Vagina (tissue), 2 donors: ENCODE measurements at places on chromosomes 12 and 14.
A peak's percentile ranks its signal among the peaks of the same experiment; 100 is the strongest.

GRCh38 chr14:95188380-95188779 lies 31.1 kb upstream of the DICER1 start:
- DNase-seq: no peak

GRCh38 chr12:47280543-47281300 lies 201.0 kb upstream of the AMIGO2 start:
- no peak for DNase-seq

DNA sequence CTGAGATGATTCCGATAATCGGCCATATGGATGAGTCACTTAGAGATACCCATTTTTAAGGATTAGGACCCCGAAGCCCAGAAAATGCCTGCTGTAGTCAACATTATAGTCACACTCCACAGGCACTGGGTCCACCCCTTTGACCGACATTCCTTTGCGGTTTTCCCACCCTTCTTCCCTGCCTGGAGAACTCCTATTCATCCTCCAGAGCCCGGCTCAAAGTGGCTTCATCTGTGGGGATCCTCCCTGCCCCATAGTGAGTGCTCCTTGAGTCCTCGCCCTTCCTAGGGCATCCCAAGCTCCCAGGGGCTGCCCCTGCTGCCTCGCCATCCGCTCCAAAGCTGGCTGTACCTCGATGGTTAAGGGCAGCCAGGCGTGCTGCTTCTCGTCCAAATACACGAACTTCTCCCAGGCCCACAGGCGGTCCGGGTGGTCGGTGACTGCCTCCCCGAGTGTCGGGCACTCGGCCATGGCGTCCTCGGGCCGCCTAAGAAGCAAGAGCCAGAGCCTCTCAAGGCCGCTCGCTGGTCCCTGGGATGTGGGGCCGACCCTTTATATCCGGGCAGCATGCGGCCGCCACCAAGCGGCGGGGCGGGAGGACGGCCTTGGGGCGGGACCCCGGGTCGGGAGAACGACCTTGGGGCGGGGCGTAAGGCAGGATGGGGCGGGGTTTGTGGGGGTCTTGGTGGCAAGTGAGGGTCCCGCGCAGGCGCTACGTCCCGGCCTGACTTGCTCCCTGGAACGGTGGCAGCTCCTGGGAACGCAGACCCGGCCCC lies at the start of gene TCL1A:
Gene TCL1A (minus strand): TSS at position 530 of the 776 bp plus-strand sequence. CDS start 59 bp downstream, at position 471.
- no peak for DNase-seq

- no peak for DNase-seq
These were observed 10.2 kb downstream of the RCOR1 start for GRCh38 chr14:102602421-102603292.

GRCh38 chr12:68121143-68121542 lies 38.4 kb downstream of the IFNG start:
- DNase-seq: no peak

GRCh38 chr12:55058082-55058481 lies 38.3 kb downstream of the NEUROD4 start:
- DNase-seq: no peak

DNA sequence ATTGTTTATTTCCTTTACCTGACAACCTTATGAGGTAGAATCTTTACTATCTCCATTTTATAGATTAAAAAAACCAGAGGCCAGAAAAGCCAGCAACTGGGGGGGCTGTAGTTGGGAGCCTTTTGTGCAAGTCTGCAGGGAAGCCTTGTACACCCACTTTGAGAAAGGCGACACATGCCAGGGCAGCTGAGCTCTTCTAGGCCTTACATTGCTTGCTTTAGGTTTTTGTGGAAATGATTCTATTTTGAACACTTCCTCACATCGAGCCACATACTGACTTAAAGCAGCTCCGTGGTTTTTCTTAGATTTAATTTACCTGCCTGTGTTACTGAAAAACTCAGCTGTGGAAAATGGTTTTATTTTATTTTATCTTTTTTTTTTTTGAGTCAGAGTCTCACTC lies 34.6 kb downstream of the EP400 start:
- DNase-seq: no peak

DNA sequence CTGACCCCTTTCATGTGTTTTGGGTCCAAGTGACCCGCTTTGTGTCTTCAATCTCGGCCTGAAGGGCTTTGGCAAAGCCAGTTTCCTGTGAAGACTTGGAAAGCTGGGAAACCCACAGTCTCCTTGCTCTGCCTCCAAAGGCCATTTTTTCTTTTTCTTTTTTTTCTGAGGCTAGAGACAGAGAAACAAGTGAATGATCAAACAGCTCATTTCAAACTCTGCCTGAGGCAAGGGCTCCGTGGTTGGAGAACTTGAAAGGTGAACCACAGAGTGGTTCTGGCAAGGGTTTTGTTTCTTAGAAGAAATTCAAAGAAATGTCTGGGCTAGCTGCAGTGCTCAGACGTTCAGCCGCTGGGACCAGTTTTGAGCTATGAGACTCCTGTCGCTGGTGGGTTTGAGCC lies 62.7 kb downstream of the ERH start:
- no peak for DNase-seq

DNA sequence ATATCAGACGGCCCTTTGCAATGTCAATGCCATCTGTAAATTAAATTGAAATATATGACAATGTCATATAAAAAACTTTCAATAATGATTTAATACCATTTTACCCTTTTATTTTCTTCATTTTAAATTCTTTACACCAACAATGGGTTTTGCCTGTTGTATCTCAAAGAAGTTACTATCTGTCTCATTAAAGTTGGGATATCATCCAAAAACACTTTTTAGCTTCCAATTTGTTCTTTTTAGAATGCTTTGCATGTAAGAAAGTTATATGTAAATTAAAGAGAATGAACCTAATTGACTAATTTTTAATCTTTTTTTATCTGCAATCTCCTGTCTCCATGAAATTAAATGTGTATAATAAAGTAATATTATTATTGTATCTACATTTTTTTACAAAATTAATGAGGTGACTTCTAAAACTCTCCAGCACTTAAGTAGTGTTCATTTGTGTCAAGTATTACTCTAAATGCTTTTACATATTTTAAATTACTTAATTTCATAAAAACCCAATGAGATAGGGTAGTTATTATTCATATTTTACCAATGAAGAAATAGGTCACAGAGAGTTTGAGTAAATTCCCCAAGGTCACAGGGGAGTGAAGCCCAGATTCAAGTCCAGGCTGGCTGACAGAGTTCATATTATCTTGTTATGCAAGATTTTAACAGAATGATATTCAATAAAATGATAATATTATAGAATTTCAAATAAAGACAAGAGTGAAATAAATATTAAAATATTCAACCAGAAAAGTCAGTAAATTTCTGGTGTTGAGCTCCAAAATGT lies 673.0 kb upstream of the FLRT2 start:
- DNase-seq: no peak

DNA sequence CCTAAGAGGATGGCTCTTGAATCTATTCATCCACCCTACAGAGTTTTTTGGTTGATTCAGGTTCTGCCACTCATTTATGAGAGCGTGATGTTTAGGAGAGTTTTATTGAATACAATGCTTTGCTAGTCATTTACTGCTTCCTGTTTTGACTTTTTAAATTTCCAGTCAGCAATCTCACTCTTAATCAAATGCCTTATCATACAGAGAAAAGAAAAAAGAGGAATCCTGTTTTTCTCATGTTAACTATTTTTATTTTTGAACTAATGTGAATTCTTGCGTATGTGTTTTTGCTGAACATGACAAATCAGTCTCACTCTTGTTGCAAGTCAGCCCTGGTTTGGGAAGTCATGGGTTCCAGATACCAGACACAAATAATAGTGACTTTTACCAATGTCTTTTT lies 22.1 kb upstream of the LGMN start:
- no peak for DNase-seq

- peak; percentile 25 for DNase-seq
These were observed 37.0 kb upstream of the SFSWAP start for GRCh38 chr12:131673888-131674257.

- no peak for DNase-seq
These were observed 268.2 kb downstream of the PCNX1 start for GRCh38 chr14:71175491-71175890.
